H54 (cell line): ENCODE measurements at places on chromosomes 7 and 10.

- peak; percentile 40 for DNase-seq
These were observed 34.7 kb downstream of the GSDME start for GRCh38 chr7:24722386-24723177.

DNA sequence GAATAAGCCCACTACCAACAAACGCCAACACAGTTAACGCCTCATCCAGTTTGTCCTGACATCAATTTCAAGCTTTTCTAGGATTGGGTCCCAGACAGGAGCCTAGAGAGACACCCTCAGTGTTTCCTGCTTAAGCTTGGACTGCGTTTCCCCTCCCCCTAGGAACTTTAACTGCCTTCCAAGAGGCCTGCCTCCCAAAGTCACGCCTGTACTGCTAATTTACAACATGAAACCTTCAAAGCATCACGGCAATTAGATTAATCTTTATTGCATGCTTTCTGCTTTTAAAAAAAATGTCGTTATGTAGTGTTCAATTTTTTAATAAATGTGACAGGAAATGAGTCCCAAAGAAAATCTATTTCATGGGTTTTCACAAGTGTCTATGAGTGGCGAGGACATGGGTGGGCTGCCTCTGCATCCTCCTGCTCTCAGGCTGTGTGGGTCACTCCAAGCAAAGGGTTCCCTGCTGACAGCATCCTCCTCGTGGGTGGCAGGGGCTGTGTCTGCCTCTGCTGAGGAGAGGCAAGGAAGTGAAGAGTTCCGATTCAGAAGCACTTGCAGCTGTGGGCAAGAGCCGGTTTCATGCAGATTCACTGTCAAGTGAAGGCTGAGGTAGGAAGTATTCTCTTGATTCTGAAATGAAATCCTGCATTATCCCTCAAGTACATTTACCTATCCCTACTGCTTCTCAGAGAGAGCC, 193.0 kb upstream of the KMT2E start:
- no peak for DNase-seq

DNA sequence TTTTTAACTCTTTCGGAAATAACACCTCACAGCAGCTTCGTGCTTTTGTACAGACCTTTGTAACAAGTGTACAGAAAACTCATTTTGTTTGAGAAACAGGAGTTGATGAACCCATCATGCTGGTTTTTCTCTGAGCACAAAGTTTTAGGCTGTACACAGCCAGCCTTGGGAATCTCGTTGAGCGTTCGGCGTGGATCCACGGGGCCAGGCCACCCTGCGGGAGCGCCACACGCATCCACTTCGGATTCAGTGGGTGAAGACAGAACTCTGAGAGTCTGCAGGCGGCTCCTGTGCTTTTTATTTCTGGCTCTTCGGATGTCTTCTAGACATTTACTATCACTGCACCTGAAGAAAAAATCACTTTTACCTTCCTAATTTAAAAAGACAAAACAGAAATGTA, 131.2 kb downstream of the SMURF1 start:
- DNase-seq, result no peak

DNA sequence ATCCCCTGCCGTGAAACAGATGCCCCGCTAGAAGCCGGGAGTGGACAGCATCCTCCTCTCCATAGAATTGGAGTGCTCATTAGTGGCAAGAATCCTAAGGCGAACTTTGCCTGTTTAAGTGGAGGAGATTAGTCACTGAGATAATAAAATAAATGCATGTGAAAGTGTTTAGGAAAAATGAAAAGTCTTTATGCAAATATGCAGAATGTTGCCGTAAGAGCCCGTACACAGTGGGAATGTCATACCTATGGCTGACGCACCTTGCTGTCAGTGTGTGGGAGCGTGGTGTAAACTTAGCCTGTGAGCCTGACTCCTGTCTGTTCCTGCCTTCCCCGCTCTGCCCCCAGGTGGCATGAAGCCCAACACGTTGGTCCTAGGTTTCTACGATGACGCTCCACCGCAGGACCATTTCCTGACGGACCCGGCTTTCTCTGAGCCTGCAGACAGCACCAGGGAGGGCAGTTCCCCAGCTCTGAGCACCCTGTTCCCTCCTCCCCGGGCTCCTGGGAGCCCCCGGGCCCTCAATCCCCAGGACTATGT, 1.7 kb upstream of the TRIP6 start:
- peak; percentile 82 for DNase-seq

DNA sequence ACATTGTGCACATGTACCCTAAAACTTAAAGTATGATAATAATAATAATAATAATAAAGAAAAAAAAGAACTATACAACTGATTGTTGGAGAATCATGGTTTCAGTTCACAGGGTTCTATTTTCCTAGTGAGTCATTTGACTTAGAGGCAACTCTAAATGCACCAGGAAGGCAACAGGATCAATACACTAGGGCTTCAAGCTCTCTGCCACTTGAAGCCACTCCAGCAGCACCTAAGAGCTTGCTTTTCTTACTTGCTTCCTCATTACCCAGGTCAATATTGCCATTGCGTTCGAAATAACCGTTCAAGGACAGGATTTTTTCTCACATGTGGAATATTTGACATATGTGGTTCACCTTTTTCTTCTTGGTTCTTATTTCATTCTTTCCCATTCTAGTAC, 189.7 kb downstream of the GRM3 start:
- no peak for DNase-seq

- no peak for DNase-seq
These were observed 11.5 kb upstream of the OGA start for GRCh38 chr10:101829561-101830315.

- DNase-seq, result no peak
These were observed 8.2 kb upstream of the RET start for GRCh38 chr10:43068471-43069210.

GRCh38 chr10:132533571-132534260, 3.9 kb upstream of the INPP5A start:
- DNase-seq, result no peak

- no peak for DNase-seq
These were observed 8.4 kb upstream of the RBM28 start for GRCh38 chr7:128352153-128352537.

- no peak for DNase-seq
These were observed 10.5 kb downstream of the ARHGAP22 start for GRCh38 chr10:48594371-48594770.

DNA sequence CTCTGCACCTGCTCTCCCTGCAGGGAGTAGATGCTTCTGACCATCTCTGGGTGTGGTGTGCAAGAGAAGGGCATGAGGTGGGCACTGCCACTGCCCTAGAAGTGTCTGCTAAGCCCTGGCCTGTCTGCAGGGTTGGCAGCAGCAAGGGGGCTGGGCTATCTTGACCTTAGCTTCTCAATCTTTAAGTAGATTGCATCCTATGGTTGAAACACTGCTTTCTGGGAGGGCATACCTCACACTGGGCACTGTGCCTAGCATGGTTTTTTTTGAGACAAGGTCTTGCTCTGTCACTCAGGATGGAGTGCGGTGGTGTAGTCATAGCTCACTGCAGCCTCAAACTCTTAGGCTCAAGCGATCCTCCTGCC, 54.9 kb downstream of the CLIP2 start:
- DNase-seq, result no peak

GRCh38 chr7:51040787-51041186, 258.1 kb upstream of the GRB10 start:
- DNase-seq, result no peak

GRCh38 chr10:46019569-46020343, 10.7 kb downstream of the NCOA4 start:
- no peak for DNase-seq
